ENCODE measurements at places on chromosomes 7 and 10. TPM values are rescaled to one million over a fixed set of nuclear protein-coding genes. Genes with fewer than 3 reads are reported as not detected.

Gene MKI67
- 111 TPM for total RNA-seq

GRCh38 chr10:115883372-115883771, 389.6 kb downstream of the GFRA1 start:
- DNase-seq = no peak

Gene AKR1C4
- 0.25 TPM for total RNA-seq

DNA sequence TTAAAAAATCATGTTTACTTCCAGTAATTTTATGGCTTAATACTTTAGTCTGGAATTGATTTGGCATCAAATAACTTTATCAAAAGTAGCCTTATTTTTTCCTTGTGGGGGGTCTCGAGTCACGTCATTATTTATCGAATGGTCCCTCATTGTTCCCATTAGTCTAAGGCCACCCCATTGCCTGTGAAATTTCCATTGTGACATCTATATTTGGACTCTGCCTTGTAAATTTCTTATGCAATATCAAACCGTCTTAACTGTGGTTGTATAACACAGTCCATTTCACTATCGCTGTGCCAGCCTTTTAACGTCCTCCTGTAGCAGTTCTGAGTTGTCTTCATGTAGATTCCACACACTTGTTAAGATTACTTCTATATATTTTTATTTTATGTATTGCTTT, 103.9 kb upstream of the RET start:
- no peak for DNase-seq

- no peak for DNase-seq
These were observed 31.9 kb downstream of the LCOR start for GRCh38 chr10:96863922-96864543.

Gene IQUB
- total RNA-seq = 0.35 TPM

Gene SGCE
- total RNA-seq = 56.2 TPM

- no peak for DNase-seq
These were observed 303.6 kb downstream of the DGKB start for GRCh38 chr7:14598978-14599377.

DNA sequence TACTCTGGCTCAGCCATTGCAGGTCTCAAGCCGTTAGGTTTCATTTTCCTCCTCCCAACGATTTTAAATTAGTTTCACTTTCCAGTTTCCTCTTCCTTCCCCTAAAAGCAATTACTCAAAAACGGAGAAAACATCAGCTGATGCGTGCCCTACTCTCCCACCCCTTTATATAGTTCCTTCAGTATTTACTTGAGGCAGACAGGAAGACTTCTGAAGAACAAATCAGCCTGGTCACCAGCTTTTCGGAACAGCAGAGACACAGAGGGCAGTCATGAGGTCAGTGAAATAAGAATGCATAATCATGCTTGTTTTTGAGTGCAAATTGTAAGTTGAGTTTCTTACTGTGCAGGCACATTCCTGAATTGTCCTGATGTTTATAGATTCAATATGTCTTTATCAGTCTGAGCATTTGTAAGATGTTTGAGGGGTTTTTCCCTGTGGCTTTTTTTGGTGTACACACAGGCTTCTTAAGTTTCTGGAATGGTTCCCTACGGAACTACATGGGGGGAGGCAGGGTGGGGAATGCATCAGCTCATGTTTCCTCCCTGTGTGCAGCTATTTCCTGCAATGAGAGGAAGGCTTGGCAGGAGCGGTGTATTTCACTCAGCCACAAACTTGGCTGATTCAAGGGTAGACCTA, at the start of gene IFIT3:
TSS of gene IFIT3 (plus strand) at position 195 of the 639 bp plus-strand sequence. CDS start at position 272, 77 bp downstream.
- DNase-seq = no peak

Gene NAT16
- 0.19 TPM for total RNA-seq

DNA sequence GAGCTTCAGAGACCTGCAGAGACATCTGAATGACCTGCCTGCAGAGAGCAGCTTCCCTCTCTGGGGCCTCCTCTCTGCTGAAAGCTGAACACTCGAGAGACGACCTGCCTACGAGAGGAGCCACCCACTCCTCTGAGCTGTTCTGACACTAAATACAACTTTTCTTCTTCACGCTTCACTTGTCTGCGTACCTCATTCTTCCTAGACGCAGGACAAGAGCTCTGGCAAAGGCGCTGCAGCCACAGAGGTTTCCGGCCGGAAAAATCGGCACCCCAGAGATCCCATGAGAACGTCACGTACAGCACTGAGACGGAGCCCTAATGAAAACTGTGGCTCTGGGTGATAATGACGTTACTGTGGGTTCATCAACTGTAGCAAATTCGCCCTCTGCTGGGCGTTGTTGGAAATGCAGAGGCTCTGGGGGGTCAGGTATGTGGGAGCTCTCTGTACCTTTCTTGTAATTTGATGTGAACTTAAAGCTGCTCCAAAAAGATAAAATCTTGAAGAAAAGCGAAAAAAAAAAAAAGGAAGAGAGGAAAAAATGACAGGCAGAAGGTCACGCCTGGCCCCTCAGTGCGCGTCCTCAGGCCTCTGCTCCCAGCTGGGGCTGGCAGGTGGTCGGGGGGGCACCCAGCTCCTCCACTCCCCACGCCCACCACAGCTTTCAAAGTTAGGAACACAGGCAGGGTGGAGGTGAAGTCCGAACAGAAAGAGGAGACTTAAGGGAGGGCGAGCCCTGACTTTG, 120.7 kb downstream of the DYNC2I1 start:
- peak; percentile 77 for DNase-seq
